ENCODE measurements at places on chromosomes 11 and 22.

- DNase-seq = no peak
Measured at GRCh38 chr22:37148031-37148651, 1.6 kb downstream of the IL2RB start.

- no peak for DNase-seq
Measured at GRCh38 chr11:92439133-92439532, 214.5 kb downstream of the FAT3 start.

- DNase-seq = no peak
Measured at GRCh38 chr11:79857377-79858214, 416.8 kb upstream of the TENM4 start.

- DNase-seq = no peak
Measured at GRCh38 chr11:66227700-66228099, 40.7 kb upstream of the RAB1B start.

DNA sequence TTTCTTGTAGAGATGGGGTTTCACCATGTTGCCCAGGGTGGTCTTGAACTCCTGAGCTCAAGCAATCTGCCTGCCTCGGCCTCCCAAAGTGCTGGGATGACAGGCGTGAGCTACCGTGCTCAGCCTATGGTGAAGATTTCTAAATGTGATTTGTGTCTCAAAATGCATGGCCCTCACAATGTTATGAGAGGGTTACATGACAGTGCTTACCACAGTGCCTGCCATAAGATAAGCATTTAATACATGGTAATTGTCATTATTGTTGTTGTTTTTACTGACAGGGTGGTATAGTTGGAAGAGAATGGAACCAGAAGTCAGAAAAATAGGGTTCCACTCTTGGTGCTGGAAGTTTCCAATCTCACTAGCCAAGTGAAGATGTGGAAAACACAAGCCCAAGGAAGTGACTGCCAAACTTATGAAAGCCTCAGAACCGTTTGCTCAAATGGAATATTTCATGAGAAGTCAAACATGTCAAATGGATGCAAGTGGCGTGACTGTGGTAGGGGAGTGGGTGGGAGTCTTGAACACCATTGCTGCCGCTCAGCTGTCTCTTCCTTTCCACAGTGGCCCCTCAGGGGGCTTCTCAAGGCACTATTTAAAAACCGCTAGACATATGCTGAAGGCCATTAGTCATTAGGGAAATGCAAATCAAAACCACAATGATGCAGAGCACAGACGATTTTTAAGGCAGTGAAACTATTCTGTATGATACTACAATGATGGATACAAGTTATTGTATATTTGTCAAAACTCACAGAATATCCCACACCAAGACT, 29.1 kb upstream of the LMO2 start:
- DNase-seq = no peak

DNA sequence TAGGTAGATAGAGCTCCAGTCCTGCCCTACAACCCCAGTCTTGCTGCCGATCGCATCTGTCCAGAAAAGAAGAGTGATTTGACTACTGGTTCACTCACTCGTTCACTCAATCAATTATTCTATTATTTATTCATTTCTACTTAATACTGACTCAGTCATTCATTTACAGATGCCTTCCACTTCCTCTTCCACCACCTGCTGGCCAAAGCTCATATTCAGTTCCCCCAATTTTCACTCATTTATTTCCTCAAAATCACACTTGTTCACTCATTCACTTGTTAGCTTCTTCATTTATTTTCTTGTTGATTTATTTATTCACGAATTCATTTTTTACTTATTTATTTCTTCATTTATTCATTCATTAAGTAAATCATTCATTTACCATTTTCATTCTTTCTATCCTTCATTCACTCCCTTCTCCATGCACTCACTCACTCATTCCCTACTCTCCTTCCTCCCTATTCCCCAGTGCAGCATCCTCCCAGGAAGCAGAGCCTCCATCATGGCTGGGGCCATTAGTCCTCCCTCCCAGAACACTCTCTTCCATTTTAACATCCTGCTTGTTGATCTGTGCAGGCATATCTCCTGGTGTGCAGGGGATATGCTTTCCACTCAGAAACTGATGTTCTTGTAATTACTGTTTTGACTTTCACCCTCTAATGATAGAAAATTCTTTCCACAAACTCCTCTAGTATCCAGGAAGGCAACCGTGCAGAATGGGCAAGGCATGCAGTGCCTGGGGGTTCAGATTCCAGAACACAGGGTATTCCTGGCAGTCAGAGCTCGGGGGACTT, 281.0 kb downstream of the TENM4 start:
- DNase-seq = no peak

DNA sequence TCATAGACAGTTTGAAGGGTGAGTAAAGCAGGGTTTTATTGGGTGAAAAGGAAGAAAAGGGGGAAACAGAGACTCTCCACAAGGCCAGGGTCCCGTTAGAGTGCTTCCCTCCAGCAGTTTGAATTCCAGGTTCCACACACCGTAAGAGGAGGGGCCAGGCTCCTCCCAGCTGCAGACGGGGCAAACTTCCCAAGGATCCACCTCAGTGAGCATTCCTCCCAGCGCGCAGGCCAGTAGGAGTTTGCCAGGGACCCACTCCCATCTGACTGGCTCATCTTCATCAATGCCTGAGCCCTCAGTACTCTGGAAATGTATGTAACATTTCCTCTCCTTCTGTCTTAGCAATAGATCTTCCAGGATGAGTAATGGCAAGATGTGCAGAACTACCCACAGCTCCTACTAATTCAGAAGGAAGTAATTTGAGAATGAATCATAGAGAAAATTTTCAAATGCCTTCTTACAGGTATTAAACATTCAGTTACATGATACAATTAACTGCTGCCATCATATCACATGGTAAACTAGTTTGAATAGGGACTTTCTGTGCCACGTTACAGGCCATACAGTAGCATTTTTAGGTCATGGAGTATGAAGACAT, 34.0 kb upstream of the TRPC6 start:
- peak; percentile 5 for DNase-seq

DNA sequence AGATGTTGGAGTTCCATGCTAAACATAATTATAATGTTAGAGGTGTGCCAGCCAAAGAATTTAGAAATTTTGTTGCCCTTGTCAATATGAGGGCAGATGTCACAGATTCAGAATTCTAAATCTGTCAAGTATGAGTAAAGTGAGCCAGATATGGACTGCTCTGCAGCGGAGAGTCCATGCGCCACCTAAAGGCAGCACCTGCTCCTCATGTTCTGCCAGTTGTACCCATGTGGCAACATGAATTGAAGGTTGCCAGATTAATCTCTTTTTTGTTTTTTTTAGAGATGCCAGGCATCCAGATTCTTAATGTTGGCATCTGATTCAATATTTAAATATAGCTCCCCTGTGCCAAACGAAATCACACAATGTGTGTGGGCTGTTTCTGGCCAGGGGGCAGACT, 678.6 kb upstream of the ANO5 start:
- DNase-seq = no peak

DNA sequence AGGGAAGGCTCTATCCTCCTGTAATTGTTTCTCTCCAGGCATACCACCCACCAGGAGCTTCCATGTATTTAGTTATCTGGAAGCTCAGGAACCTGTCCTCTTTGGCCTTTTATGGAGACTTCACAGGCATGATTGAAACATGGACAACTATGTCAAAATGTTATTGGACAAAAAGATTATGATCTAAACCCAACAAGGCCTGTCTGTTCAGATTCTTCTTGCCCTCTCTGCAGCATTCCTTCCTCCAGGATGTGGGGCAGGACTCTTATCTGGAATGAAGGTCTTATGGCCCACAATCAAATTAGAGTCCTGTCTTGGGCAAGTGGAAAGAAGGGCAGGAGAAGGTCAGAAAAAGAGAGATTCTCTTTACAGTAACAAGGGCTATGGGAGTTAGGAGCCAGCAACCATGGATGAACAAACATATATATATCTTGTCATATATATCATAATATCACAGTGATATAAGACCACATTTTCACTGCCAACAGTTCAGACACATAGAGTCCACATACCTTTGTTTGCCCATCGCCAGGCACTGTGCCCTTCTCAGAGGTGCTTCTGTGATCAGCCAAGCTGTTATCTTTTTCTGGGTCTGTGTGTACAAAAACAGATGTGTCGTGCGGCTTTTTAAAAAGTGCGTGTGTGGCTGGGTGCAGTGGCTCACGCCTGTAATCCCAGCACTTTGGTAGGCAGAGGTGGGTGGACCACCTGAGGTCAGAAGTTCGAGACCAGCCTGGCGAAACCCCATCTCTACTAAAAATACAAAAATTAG, 42.5 kb upstream of the SUSD2 start:
- DNase-seq = no peak

- no peak for DNase-seq
Measured at GRCh38 chr11:127281534-127281933, 281.0 kb upstream of the KIRREL3 start.

GRCh38 chr22:19213442-19214077, 35.0 kb upstream of the SLC25A1 start:
- no peak for DNase-seq

DNA sequence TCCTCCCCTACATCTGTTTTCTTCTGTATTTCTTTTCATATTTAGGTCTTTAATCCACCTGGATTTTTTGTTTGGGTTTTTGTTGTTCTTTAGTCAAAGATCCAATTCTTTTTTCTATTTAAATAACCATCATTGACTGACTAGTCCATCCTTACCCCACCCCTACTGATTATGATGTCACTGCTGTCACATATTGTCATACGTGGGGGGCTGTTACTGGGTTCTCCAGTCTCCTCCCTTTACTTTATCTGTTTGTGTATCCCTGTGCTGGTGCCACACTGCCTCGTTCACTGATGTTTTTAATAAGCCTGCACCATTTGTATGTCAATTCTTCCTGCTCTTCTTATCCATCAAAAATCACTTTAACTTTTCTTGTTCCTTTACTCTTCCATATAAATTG, 6.9 kb upstream of the DCPS start:
- DNase-seq = no peak

DNA sequence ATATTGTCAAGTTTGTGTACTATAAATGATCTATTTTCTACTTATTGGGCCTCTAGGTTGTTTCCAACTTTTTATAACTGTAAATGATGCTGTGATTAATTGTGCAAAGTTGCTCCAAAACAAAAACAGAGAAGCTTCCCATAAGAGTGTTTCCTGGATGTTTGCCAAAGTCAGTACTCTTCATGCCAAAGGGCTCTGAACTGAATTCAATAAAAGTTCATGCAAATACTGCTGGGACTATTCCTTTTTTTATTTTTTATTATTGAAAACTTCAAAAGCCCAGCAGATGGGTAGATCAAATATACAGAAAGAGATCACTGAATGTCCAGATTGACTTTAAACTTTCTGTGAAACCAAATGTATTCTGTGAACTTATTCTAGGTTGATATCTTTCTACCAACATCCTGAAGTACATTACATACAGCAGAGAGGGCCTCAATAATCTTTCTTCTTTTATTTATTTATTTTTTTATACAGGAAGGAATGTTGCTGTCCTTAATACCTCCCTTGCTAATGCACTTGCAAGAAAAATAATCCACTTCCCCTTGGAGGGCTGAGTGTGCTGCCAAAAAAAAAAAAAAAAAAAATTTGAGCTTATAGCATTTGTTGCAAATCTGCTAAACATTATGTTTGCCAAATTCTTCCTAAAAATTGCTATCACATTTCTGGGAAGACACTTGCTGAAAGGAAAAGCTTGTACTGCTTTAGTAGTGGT, 53.0 kb downstream of the CTSC start:
- DNase-seq = no peak

GRCh38 chr22:42949159-42949558, 65.8 kb downstream of the PACSIN2 start:
- DNase-seq = no peak

DNA sequence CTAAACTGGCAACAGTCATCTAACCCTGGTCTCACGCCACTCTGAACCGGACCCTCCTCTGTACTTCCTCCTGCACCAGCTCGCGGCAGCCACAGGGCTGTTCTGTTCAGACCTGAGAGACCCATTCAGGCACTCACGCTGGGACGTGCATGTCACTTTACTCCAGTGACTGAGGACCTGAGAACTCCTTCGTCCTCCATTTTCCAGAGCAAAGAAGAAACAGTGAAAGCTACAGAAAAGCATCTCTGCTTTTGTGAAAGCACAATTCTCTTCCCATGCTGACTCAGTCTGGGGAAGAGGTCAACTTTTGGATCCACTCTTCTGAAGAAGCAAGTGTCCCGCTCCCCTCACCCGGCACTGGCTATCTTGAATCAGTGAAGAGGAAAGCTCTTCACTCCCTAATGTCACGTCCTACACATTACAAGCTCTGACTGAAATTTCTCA, 24.5 kb downstream of the PISD start:
- DNase-seq = no peak

DNA sequence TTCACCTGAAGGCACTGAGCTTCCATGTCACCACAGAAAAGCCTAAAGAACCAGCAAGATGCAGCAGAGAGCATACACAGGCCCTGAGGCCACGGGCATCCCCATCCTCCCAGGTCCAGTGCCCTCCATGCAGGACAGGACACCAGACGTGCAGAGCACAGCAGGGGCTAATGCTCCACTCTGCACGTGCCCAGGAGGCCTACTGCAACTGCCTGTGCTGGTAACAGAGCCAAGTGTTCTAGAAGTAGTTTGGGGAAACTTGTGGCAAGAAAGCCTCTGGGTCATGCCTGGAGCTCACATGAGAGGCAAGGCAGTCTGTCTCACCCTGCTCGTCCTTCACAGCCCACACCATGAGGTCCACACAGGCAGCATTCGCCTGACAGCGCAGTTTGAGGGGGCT, 30.7 kb downstream of the SERPIND1 start:
- DNase-seq = no peak

DNA sequence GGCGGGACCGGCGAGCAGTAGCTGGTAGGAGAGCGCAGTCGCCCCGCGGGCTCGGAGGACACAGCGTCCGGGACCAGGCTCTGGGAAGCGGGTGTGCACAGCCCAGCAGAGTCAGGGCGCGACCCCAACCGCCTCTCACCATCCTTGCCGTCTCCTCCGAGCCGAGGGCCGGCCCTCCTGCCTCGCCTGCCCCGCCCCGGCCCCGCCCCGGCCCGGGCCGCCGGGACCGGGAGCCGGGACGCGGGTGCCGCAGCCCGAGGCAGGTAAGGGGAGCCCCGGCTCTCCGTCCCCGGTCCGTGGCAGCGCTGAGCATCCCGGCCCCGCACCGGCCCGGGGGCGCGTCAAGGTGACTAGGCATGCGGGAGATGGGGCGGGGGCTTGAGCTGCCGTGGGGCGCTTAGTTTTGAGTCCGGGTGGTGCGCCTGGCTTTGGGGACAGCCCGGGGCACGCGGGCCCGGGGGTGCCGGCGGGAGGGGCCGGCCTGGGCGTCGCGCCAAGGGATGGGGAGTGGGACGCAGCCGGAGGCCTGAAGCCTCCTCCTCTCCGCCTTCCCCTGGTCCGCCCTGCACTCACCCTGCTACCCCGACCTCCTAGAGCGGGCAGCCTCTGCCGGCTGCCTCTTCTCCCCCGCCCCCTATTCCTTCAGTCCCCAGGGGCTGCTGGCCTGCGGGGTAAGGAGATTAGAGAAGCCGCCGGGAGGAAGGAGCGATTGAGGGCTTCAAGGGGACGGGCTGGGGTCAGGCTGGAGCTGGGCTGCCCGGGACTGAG, at the start of gene ABCG4:
Gene ABCG4 (plus strand): TSS at position 35 of the 768 bp plus-strand sequence. CDS start 914 bp downstream, outside the sequence.
- no peak for DNase-seq

DNA sequence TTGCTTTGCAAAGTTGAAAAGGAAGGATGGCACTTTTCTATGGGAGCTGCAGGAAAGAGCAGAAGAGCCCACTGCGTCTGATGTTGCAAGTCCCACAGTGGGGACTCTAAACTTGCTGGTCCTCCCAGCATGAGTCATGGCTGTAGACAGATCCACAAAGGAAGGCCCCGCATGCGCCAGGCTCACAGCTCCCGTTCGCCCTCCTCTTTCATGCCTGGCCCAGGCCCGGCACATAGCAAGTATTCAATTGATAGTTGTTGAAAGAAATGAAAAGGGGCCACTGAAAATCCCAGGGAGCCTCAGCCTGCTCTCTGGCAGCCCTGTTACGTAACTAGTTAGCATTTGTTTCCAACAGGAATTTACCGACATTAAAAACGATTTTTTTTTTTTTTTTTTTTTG, 18.9 kb downstream of the AP1B1 start:
- DNase-seq = peak; percentile 55

- DNase-seq = no peak
Measured at GRCh38 chr11:93715797-93716396, 25.4 kb downstream of the TAF1D start.

All from H1 (cell line).